ENCODE measurements at places on chromosomes 6 and 20.
A peak's percentile ranks its signal among the peaks of the same experiment; 100 is the strongest.

GRCh38 chr20:2314759-2315439 lies 19.1 kb downstream of the TGM3 start:
- no peak for DNase-seq

DNA sequence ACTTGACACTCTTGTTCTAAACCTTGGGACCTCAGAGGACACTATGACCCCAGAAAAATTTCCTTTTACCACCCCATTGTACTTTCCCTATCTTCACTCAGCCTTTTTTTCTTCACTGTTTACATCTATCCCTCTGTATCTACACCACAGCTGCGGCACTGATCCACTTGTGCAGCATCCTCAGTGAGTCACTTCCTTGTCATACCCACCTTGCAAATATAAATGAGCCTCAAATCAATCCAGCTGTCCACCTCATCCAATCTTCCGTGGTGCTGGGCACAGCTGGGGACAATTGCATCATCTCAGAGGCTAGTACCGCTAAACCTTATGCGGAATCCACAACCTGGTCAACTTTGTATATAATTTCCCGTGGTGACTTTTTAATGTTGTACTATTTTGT lies 710.5 kb downstream of the QKI start:
- DNase-seq = no peak

- DNase-seq = no peak
These were observed 90.5 kb upstream of the HEY2 start for GRCh38 chr6:125658759-125659431.

GRCh38 chr6:24646771-24647170 lies 780 bp upstream of the KIAA0319 start:
- DNase-seq = no peak

DNA sequence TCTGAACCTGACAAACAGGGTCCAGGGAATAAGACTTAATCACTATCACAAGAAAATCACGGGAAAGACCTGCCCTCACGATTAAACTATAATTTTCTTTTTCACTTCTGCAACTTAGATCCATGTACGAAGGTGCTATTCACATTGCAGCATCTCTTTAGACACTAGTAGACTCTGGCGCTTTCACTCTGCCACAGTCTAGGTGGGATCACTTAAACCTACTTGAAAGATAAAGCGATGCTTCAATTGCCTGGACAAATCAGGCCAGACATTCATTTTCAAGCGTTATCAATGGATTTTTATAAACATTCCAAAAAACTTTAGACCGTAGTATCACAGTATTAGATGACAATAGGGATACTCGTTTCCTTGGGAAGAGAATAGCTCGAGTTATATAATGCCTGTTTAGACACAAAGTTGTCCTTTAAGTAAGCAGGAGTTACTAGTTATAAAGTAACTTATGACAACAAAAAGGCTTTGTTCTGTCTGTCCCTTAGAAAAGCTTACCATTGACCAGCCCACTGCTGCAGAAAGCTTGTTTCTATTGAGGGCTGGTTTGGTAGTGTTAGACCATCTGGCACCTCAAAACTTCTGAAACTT lies 367.3 kb downstream of the UTRN start:
- no peak for DNase-seq

DNA sequence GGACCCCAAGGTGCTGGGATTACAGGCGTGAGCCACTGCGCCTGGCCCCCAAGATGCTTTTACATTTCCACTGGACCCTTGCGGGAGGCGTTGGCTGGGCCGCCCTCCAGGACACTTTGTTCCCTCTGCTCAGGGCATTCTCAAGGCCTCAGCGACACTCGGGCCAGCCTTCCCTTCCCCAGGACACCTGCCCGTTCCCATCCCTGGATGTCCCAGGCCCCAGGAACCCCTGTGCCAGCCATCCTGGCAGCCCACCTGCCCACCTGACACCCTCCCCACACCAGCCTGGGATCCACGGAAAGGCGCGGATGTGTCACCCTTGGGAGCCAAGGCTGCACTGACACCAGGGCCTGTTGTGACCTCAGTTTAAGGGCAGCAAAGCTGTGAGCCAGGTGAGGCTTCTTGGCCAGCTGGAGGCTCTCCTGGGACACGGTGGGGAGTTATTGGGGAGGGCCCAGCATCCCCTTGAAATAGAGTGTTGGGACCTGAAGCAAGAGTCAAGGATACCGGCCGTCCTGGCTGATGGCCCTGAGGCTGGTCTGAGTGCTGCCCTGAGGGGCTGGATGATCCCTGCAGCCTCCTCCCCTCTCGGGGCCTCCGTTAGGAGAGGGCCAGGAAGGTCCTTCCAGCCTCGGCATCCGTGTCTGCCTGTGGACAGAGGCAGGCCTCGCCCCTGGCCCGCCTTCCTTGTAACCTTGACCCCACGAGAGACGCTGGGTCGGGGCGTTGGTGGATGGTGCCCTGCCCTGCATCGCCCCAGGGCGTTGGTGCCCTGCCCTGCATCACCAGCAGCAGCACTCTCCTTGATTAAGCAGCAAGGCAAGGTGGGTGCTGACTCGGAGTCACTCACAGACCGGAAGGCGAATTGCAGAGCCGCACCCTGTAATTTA lies 84.2 kb upstream of the BHLHE23 start:
- DNase-seq = peak; percentile 32

DNA sequence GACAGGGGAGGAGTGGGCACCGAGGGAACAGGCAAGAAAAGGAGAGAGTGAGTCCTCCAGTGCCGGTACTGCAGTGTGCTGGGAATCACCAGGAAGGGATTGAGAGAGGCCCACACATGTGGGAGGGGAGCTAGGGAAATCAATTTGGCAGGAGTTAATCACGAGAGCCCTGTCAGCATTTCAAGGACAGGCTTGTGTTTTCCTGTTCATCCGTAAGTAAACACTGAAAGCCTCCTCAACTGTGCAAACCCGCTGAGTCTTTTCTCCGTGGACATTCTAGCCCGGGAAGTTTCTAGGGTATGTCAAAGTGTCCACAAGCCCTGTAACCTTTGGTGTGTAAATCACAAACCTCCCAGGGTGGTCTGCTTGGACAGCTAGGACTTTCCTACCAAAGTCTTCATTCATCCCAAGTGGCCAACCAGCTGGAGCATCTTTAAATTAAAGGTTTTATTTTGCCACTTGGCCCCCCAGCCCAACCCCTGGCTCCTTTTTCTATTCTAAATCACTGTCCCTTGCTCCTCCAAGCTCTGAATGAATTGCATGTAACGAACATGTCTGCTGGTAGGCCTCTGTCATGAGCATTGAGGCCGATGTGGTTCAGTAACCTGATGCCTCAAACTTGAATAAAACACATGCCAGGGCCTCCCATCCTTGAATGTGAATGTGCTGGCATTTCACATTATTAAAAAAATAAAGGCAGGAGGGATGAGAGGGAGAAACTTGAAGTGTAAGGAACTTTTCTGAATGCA lies 149.1 kb downstream of the ZNF217 start:
- DNase-seq = no peak

DNA sequence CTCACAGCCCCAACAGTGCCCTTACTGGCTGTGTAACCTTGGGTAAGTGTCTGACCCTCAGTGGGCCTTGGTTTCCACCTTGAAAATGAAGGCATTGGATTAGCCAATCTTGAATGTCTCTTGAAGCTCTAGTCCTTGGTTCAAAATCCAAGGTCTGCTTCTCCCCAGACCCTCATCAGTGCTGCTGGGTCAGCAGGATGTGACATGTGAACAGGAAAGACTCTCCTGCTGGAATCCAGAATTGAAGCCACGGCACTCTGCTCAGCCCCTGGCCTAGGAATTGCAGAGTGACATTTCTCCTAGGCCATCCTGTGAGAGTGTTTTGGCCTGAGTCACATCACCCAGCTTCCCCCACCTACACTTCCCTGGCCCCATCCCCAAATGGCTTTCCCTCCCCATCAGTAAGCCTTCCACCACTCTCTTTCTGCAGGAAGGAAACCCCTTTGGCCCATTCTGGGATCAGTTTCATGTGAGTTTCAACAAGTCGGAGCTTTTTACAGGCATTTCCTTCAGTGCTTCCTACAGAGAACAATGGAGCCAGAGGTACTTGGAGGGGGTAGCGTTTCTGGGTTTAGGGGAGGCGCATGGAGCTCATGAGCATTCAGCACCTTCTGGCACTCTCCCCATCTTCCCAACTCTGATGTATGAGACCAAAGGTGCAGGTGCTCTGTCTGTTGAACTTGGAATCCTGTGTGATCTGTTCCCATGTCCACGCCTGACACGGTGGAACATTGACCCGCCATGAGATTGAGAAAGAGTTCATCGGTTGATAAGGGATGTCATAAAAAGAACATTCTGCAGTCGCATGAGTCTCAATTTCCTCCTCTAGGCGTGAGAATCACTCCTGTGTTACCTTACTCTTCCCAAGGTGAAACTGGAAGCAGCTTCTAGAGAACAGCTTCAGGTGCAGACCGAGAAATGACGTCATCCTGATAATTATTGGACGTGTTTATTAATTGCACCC lies 8.8 kb downstream of the POFUT1 start:
- DNase-seq = no peak

- peak; percentile 65 for DNase-seq
These were observed 174.1 kb downstream of the DOK5 start for GRCh38 chr20:54649511-54649962.

GRCh38 chr20:58891086-58891717 lies 38.7 kb downstream of the GNAS start:
- peak; percentile 74 for DNase-seq

GRCh38 chr20:22805219-22805618 lies 220.8 kb upstream of the FOXA2 start:
- no peak for DNase-seq

DNA sequence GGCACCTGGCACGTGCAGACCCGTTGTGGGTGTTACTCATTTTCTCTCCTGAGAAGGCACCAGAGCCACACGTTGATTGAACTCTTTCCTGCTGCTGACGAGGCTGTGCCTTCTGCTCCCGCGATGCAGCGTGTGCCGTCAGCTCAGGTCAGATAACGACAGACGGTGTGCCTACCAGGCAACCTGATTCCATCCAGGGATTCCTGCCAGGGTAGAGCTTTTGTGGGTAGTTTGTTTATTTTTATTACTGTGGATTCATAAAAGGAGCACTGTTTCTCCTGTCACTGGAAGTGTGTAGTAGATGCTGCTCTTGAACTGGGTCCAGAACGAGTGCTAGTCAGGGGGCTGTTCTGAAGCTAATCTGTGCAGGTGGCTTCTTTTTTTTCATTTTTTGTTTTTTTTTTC lies 20.7 kb downstream of the PRPF6 start:
- DNase-seq = no peak

GRCh38 chr6:127439718-127440117 lies 19.5 kb downstream of the KIAA0408 start:
- no peak for DNase-seq

GRCh38 chr6:43758617-43759050 lies 11.4 kb upstream of the VEGFA start:
- no peak for DNase-seq

Data from natural killer cell treated with Interleukin-12 subunit alpha and Interleukin-12 subunit beta and Interleukin-15 and Interleukin-18, amount 100 ng/mL, for 72 hours (primary cell).